ENCODE measurements at places on chromosomes 6 and 20. TPM values are rescaled to one million over a fixed set of nuclear protein-coding genes. Genes with fewer than 3 reads are reported as not detected.

DNA sequence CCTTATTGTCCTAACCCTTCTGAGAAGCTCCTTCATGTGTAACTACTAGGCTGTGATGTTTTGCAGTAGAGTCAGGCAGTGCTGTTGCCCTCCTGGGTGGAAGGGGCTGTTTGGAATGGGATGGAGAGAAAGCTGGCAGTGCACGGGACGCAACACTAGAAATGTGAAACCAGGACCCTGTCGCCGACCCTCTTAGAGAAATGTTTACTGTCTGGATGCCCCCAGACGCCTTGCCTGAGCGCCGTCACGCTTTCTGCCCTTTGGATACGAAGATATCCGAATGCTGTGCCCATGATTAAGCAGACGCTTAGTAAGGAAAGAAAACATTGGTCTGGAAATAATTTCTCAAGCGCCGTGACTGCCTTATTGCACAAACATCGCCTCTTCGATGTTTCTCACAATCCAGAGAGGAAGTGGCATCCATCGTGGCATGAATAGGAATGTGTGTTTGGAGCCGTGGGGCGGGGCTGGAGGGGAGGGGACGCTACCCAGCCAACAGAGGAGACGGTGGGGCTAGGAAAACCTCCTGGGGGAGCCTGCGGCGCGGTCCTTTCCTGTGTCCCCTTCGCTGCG lies 661 bp upstream of the PPP1R14C start:
- no peak for DNase-seq

- no peak for DNase-seq
Measured at GRCh38 chr6:68973066-68973465, 338.0 kb downstream of the ADGRB3 start.

DNA sequence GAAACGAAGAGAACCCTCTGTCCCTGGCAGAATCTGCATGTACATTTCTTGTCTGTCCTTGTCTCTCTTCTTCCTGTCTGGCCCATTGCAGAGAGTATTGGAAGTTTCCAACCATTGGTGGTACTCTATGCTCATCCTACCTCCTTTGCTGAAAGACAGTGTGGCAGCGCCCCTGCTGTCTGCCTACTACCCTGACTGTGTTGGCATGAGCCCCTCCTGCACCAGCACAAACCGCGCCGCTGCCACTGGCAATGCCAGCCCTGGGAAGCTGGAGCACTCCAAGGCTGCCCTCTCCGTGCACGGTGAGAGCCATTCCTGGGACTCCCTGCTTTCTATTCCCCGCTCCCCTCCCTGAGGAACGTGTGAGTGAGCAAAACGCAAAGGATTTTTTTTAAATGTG lies 32.5 kb downstream of the KDM1B start:
- DNase-seq = no peak

The EDN3 gene
- total RNA-seq = 0.16 TPM

- no peak for DNase-seq
Measured at GRCh38 chr20:40268321-40269075, 420.5 kb downstream of the MAFB start.

DNA sequence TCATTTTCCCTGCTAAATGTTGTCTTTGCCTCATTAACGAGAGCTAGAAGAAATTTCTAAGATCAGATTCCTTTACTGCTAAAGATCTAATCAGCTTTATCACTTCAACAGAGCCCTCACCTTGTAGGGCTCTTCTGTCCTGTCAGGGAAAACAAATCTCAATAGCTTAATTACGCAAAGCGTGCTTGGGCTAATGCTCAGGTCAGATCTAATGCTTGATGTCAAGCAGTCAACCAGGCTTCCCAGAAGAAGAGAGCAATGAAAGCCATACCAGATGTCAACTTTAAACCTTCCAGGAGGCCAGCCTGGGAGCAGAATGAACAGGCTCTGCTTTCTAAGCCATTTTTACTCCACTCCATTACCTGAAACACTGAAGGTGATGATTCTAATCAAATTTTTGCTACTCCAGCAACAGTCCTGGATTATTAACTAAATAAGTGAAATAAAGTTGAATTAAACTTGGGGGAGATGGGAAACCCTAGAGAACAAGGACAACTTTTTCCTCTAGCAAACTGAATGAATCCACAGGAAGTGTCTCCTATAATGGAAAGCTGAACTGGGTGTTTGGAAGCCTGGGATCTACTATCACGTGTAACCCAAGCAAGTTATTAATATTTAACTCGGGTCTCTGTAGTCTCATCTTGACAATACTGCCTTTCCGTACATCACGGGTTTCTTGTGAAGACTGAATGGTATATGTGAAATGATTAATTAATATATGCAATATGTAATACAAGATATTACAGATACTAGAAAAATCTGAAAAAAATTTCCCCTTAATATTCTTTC lies 273.7 kb downstream of the PTPRK start:
- DNase-seq = no peak

DNA sequence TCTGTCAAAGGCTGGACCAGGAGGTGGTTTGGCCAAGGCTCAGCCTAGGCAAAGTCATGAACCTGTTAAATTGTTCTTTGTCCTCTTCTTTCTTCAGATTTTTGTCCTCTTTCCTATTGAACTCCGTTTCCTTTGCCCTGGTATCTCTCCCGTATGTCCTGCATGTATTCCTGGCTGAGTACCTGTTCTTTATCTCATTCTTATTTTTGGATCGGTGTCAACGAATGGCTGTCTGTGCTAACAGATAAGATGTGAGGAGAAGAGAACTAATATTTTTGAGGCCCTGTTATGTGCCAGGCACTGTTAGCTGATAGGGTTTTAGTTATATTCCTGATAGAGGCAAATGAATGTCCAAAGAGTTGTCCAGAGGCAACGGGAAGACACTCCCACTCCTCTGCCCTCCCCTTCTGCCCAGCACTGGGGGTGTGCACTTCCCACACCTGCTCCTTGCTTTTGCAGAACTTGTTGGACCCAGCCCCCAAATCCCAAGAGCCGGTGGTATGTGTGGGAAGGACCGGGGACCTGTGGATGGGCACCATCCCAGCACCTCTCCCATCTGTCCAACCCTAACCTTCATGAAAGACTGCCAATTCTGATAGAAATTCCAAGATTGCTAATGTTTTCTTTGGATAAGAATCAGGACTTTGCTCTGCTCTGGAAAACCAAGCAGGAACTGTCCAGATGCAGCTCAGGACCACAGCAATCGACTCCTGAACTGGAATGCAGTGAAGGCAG lies 20.6 kb downstream of the MMP24OS start:
- no peak for DNase-seq

The GATA5 gene
- total RNA-seq = not detected

The RNF217 gene
- 0.13 TPM for total RNA-seq

- DNase-seq = no peak
Measured at GRCh38 chr6:2625581-2625980, 125.1 kb downstream of the MYLK4 start.

GRCh38 chr6:47258724-47259347 lies 50.9 kb downstream of the TNFRSF21 start:
- DNase-seq = no peak

- no peak for DNase-seq
Measured at GRCh38 chr6:747921-748320, 55.0 kb upstream of the EXOC2 start.

DNA sequence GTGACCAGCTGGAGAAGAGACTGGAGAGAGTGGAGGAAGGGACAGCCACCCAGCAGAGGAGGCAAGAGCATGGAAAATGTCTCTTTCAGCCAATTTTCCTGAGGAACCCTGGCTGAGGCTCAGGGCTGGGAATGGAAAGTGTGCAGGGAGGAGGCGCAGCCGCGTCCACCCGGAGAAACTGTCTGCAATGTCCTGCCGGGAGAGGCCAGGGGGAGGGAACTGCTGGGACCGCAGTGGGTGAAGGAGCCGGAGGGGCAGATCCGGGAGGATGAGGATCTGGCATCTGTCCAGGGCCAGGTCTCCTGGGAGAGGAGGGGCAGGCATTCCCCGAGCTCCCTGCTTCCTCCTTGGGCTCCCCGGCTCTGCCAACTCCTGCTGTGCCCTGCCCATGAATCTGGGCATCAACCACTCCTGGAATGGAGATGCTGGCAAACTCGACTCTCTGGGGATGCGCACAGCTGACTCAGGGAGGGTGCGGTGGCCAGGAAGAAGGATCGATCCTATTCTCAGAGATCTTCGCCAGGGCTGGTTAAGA lies 17.4 kb upstream of the HM13 start:
- no peak for DNase-seq

DNA sequence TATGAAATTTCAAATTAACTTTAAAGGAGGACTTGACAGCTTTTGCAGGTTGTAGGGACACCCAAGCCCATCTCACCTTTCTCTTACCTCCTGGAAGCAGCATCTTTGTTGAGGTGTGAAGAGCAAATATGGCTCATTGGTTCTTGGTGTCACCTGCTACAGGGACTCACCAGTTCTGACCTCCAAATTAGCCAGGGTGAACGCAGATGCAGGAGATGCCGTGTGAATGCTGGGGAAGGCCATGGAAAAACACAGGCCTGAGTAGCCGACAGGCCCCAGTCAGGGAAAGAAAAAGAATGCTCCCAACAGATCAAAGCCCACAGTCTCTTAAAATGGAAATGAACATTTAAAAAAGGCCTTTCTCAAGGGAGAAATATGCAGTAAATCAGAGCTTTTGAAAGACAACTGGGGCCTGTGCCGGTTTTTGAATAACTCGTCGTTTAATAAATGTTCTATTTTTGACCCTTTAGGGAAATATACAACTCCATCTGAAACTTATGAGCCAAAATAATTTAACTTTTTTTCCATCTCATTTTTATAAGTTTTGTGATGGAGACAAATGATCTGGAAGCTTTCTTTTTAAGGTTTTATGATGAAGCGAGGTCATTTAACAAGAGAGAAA lies 167.5 kb downstream of the CD83 start:
- DNase-seq = no peak

The TRIM31 gene
- not detected for total RNA-seq

The TINAG gene
- not detected for total RNA-seq

- DNase-seq = no peak
Measured at GRCh38 chr20:32570401-32571190, 14.5 kb downstream of the NOL4L start.

The E2F3 gene
- 31.5 TPM for total RNA-seq

GRCh38 chr6:105136431-105137350 lies 43.1 kb downstream of the POPDC3 start:
- DNase-seq = no peak

DNA sequence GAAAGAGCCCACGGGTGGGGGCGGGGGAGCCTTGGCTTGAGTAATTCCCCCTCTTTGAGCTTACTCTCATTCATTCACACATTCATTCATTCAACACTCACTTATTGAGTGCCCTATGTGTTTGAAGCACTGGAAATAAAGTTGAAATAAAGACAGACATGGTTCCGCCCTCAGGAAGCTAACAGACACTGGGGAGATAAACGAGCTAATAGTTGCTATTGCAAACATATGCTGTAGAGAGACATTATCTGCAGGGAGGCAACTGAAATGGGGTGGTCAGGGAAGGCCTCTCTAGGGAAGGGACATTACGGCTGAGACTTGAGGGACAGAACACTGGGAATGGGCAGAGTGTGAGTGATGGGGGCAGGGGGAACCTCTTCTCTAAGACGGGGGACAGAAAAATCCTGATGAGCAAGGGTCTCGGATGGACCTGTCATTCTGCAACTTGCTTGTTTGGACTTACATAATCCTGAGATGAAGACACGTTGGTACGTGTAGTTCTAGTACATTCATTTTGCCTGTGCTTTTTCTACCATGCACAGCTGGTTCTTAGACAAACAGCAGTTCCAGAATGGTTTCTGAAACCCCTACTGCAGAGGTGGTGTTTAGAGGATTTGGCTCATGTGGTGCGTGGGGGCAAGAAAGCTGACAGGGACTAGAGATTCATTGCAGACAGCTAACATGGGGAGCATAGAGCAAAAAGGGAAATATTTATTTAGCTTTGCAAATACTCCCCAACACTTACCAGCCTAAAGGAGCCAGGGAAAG lies 71.1 kb upstream of the BLCAP start:
- DNase-seq = no peak

DNA sequence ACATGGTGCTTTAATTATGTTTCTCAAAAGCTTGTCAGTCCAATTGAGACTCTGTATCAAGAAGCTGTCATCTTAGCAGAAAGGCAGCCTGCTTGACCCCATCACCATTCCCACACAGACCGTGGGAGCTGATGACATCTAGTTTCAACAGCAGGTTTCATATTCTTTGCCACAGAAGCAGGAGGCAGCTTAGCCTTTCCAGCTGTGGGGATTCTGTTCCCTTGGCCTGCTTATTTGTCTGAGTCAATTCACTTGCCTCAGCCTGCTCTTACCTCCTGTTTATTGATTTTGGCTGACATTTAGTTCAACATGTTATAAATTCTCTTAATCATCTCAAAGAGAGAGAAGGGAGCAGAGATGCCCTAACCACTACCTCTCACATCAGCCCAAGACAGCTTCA lies 527.7 kb downstream of the ADGRB3 start:
- DNase-seq = no peak

DNA sequence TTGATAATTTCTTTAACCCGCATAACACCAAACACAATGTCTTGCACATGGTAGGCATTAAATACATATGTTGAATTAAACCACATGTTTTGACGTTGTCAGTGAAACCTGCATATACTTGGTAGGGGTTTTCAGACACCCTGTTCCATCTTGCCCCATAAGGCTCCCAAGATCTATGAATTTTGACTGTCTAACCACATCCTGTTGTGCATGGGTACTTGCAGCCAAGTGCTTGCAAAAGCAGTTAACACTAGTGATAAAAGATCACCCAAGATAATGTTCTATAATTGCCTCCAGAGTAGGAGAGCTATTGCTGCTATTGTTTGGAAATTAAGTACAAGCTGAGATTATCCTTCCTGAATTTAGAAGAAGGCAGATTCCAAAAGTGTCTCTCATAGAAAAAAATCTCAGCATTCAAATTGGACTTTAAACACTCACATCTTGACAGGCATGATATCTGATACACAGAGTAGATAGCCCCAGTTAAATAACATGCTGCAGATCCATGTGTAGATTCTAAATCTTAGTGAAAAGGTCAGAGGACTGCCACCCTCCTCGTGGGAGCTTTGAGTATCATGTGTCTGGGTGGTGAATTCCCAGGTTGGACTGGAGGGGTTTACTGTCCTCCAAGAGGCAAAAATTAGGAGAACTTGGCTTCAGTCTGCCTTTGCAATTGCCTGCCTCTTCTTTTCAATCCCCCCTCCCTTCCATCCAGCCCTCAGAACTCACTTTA lies 25.8 kb upstream of the CCN6 start:
- DNase-seq = peak; percentile 22

DNA sequence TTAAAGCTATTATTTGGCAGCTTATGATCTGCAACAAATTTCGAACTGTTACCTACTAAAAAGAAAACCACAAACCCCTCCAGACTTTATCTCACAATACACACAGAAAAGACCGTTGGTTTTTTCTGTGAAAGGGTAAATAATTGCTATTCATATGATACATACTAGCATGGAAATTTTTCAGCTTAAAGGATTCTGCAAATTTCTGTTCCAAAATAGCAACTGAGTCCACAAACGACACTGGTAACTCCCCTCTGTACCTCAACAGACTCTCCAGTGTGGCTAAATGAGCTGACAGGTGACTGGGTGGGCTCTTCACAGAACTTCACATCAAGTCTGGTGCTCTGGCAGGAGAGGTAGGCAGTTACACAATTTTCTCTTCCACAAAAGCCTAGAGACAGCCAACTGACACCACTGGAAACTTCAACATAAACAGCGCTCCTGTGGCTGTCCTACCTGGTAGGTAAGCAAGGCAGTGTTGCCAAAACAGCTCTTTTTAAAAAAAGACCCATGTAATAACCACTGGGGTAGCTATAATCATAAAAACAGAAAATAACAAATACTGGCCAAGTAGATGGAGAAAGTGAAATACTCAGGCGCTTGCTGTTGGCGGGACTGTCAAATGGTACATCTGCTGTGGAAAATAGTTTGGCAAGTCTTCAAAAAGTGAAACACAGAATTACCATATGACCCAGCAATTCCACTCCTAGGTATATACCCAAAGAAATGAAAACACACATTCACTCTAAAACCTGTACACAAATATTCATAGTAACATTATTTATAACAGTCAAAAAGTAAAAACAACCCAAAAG lies 37.8 kb downstream of the ELOVL5 start:
- no peak for DNase-seq

Data from CD8-positive, alpha-beta memory T cell (primary cell).